ENCODE measurements at places on chromosomes 6 and 20.

- no peak for DNase-seq
Observed at GRCh38 chr6:139336488-139336887, 38.0 kb downstream of the CITED2 start.

DNA sequence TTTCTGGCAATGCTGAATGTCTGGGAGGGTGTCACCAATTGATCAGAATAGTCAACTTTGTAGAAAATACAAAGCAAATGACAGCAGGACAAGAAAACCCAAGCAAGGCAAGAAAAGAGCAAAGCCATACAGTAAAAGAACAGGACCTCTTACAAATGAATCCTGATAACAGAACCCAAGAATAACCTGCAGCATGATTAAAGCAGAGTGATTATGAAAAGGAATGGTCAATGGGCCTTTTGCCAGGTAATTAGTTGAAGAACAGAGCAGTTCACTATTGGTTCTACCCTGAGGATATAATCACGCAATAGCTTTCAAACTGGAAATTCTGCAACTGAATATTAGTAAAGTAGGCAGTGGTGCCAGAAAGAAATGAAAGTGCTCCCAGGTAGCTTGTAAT, 319.8 kb downstream of the FRK start:
- DNase-seq, result no peak

DNA sequence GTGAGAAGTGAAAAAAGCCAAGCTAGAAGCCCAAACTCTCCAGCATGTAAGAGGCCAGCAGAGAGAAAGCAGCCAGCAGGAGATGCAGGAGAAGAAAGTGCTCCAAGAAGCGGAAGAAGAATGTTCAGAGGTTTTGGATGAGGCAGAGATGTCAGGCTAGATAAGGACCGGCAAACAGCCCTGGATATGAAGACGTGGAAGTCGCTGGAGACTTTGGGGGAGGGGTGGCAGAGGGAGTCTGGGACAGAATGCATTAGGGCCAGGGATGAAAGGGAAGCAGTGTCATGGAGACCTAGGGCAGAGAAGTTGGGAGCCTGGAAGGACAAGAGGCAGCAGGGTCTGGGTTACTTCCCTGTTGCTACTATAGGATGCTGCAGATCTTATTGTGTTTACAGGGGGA, 5.3 kb upstream of the SCUBE3 start:
- DNase-seq, result no peak

DNA sequence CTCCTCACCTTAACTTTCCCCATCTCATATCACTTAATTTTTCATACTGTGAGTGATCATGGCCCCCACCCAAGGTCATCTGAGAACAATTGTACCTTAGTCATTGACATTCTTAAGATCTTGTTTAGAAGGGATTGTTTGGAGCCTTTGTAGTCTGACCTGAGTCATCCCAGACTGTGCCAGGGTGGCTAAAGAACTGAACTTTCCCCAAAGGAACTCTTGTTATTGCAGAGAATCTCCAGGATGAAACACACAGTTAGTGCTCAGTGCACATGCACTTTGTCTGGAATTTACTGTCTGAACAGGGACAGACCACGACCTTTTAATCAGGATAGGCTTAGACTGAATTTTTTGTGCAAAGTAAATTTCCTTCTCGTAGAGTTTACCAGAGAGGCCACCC, 112.6 kb upstream of the CCN2 start:
- no peak for DNase-seq

GRCh38 chr6:108832738-108833137, 15.5 kb upstream of the ARMC2 start:
- no peak for DNase-seq

DNA sequence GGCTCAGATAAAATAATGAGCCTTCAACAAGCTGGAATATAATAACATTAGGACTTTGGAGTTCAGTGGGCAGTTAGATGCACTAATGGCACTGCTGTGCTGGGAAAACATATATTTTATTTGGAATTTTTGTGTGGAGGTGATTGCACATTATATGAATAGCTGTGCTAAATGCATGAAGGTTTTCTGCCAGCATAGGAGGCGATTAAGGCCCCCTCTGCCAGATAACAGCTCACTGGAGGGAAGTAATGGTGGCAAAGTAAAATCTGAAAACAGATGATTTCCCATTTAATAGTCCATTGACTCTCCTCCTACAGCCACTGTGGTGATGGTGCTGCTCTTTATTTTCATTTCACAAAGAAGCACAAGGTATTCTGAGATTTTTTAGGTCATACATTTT, 326.0 kb downstream of the GRIK2 start:
- DNase-seq, result no peak

- no peak for DNase-seq
Observed at GRCh38 chr20:35821807-35822242, 50.0 kb downstream of the PHF20 start.

DNA sequence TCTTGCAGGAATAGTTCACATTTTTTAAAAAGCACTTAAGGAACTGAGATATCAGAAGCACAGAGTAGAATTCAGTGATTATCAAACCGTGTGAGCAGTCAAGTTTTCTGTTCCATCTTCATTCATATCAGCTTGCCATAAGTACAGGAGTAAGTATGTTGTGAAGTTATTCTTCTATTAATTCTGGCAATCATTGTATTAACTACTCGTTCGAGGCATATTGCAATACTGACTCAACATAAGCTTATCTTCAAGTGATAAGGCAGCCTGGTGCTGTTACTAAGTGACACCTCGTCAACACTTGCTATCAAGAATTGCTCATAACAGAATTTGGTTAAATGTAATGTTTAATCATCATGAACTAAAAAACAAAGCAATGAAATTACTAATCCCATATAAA, 75.7 kb upstream of the SNX9 start:
- DNase-seq, result no peak

GRCh38 chr6:121880831-121881230, 445.4 kb downstream of the GJA1 start:
- no peak for DNase-seq

Data from stimulated activated CD8-positive, alpha-beta memory T cell treated with anti-CD3 and anti-CD28 coated beads, Interleukin-7, amount 100 ng/mL, for 4 hours (primary cell).